GM13976 (cell line): ENCODE measurements at places on chromosomes 6 and 20.

DNA sequence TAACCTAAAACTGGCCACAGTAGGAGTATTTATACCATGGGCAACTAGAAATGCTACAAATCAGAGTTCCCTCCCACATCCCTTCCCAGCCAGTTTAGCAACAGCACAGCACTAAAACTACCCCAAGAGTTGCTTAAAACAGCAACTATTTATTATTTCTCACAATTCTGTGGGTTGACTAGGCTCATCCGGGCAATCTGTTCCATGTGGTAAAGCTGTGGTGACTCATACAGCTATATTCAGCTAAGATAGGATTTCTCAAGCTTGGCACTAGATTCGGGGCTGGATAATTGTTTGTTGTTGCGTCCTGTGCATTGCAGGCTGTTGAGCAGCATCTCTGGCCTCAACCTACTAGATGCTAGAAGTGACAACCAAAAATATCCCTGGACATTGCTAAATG is 8.6 kb upstream of the HECA start:
- no peak for DNase-seq

GRCh38 chr20:63502671-63503172 is 3.8 kb upstream of the EEF1A2 start:
- DNase-seq = no peak

DNA sequence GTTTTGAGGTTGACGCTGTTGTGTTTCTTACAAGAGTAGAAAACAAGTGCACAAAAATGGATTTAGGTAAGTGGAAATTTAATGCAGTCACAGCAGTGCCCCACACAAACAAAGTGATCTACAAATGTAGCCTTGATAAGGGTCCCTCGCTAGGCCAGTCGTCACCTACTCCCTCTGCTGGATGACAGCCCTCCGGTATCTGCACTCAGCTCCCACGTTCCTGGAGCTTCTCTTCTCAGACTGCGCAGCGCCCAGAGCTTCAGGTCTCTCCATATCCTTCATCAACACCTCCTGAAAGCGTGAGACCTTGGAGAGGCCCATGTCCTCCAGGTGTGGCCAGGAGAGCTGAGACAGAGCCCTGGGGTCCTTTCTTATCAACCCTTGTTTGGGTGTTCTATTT is 58.3 kb upstream of the MAP3K4 start:
- no peak for DNase-seq

- DNase-seq = no peak
These were observed 772 bp downstream of the SESN1 start for GRCh38 chr6:109093732-109094415.

DNA sequence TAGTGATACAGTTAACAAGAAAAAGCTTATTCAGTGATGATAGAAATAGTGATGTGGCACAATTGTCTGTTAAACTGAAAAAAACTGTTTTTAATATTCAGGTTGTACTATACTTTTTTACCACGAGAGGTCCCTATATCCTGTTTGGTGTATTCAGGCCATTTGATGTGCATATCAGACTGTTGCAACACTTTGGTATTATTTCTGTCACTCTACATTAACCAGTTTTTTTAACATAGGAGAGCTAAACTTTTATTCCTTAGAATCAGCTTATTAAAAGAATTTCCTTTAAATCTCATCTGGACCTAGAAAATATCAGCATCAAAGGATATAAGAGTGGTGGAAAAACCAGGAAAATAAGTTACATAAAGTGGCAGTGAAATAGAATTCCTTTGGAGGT is 36.8 kb downstream of the TSPYL4 start:
- peak; percentile 6 for DNase-seq

DNA sequence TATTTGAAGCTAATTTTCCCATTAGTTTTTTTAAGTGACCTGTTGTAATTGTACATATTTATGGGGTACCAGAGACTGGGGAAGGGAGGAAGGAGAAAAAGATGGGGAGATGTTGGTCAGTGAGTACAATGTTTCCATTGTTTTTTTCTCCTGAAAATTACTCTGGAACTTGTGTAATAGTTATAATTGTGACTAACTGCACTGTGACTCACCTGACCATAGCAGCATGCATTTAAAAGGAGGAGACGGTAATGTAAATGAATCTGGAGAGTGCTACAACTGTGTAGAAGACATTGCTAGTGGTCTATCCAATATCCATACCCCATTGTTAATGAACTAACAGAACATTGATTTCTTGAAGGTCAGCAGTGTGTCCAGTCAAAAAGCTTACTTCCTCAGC is 133.4 kb downstream of the RFPL4B start:
- DNase-seq = no peak

- no peak for DNase-seq
These were observed 28.3 kb upstream of the ID1 start for GRCh38 chr20:31576751-31577150.

- DNase-seq = no peak
These were observed 414.3 kb downstream of the KIF16B start for GRCh38 chr20:16158976-16159286.

DNA sequence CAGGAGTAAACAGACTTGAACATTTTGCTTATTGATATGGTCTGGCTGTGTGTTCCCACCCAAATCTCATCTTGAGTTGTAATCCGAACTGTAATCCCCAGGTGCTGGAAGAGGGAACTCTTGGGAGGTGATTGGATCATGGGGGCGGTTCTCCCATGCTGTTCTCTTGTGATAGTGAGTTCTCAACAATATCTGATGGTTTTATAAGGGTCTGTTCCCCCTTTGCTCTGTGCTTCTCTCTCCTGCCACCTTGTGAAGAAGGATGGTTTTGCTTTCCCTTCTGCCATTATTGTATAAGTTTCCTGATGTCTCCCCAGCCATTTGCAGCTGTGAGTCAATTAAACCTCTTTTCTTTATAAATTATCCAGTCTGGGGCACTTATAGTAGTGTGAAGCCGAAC is 40.0 kb downstream of the MYLIP start:
- no peak for DNase-seq

DNA sequence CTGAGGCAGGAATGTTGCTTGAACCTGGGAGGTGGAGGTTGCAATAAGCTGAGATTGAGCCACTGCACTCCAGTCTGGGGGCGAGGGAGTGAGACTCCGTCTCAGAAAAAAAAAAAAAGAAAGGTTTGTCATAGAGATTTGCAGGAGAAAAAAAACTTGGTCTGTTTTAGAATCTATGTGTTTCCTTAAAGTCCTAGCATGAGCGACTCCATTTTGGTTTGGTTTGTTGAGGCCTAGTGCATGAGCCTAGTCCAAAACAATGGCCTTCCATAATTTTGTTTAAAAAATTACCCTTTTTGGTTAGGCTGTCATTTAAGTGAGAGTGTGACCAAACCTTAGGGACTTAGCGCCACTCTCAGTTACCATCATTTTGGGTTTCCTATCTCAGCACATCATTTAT is 8.2 kb upstream of the GNMT start:
- no peak for DNase-seq

- DNase-seq = no peak
These were observed 15.6 kb upstream of the RSPO4 start for GRCh38 chr20:1017677-1018076.

- DNase-seq = peak; percentile 84
These were observed at the start of gene HLA-DPB1 for GRCh38 chr6:33075568-33076405. HLA-DPB1 (plus strand) TSS chr6:33075990; CDS start chr6:33076042, 52 bp downstream.

GRCh38 chr20:52948491-52948890 is 23.7 kb upstream of the TSHZ2 start:
- DNase-seq = no peak

DNA sequence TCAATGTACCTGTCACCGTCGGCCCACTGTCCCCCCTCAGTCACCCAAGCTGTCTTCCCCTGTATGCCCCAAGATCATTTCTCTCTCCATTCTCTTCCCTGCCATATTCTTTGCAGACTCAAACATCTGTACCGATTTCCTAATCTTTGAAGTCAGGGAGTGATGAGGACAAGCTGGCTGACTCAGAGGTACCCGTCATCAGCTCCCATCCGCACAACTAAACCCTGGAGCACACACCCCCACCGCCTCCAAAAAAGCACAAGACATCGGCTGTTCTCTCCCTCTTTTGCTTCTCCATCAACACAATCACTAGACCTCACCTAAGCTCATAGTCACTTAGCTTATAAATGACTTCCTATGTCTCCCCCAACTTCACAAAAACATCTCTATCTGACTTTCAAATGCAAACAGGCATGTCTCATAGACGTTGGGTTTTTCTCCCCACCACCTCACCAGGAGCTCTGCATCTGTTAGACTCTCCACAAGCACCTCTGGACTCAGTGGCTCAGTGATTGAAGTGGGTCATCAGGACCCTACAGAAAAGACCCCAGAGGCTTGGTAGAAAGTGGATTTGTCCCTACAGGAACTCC is 11.5 kb upstream of the NFATC2 start:
- no peak for DNase-seq

GRCh38 chr6:107832151-107833056 is 8.3 kb upstream of the SCML4 start:
- DNase-seq = no peak

DNA sequence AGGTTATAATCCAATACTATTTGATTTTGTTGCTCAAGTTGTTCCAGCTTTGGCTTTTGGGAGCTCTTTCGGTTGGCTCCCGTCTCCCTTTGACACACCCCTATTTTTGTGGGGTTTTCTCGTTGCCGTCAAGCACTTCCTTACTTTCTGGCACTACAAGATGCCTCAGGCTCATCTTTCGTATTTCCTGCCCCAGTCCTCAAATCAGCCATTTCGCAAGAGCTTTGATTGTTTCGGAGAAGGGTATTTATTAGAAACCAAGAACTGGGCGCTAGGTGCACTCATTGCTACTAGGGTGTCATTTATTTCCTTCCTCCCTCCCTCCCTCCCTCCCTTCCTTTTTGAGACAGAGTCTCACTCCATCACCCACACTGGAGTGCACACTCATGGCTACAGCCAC is 13.3 kb upstream of the SOX12 start:
- DNase-seq = no peak

DNA sequence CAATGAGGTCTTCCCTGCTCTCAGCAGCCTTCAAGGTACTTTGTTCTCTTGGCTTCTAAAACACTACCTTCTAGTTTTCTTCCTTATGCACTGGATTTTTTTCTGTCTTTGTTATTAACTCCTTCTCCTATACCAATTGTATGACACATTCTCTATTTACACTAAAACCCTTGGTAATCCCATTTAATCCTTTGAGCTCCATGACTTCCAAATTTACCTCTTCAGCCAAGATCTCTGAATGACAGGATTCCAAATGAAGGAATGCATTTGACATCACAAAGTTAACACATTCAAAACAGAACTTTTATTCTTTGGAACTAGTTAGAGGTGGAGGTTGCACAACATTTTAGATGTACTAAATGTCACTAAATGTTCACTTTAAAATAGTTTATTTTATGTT is 86.6 kb upstream of the SAMD5 start:
- DNase-seq = no peak

- no peak for DNase-seq
These were observed 46.1 kb downstream of the MYH7B start for GRCh38 chr20:35001596-35002362.

GRCh38 chr20:48703107-48703506 is 124.7 kb downstream of the PREX1 start:
- DNase-seq = no peak

- no peak for DNase-seq
These were observed 233.3 kb downstream of the SYNDIG1 start for GRCh38 chr20:24702501-24703283.

DNA sequence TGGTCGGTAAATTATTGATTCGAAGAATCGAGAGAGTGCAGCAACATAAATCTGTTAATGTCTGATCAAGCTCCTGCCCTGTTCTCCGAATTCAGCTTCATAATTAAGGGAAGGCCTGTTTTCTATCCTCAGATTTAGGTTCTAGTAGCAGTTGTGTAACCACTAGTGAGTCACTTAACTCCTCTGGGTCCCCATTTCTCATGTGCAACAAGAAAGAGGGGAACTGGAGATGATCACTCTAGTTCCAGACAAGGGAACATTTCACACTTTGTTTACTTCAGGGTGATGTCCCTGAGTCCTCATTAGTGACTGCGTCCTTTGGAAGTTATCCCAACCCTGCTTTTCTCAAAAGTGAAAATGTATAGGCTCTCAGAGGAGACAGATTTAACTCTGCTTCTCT is 68.1 kb upstream of the RNF146 start:
- no peak for DNase-seq

GRCh38 chr6:50843842-50844241 is 25.2 kb downstream of the TFAP2B start:
- peak; percentile 22 for DNase-seq

GRCh38 chr6:38155621-38156204 is 336.2 kb downstream of the ZFAND3 start:
- DNase-seq = no peak

DNA sequence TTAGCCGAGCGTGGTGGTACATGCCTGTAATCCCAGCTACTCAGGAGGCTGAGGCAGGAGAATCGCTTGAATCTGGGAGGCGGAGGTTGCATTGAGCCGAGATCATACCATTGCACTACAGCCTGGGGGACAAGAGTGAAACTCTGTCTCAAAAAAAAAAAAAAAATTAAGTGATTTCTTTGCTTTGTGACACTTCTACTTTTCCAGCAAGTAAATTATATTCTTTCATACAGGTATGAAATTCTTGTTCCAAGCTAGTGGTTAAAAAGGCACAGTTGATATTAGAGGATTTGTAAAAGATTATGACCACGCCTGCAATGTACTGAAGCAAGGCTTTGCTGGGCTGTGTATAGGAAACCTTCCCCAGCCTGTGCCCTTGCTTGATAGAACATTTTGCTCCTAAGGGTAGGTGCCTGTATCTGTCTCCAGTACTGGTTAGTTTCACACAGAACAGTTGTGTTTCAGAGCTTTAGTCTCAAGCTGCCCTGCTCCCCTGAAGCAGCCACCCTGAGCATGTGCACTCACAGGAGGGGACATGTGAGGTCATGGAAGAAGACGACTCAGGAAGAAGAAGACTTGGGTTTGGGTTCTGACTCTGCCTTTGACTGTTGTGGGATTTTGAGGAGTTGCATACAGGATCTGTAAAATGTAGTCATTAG is 10.2 kb downstream of the PTPN1 start:
- no peak for DNase-seq

GRCh38 chr6:158970640-158971275 is 29.2 kb downstream of the RSPH3 start:
- no peak for DNase-seq

DNA sequence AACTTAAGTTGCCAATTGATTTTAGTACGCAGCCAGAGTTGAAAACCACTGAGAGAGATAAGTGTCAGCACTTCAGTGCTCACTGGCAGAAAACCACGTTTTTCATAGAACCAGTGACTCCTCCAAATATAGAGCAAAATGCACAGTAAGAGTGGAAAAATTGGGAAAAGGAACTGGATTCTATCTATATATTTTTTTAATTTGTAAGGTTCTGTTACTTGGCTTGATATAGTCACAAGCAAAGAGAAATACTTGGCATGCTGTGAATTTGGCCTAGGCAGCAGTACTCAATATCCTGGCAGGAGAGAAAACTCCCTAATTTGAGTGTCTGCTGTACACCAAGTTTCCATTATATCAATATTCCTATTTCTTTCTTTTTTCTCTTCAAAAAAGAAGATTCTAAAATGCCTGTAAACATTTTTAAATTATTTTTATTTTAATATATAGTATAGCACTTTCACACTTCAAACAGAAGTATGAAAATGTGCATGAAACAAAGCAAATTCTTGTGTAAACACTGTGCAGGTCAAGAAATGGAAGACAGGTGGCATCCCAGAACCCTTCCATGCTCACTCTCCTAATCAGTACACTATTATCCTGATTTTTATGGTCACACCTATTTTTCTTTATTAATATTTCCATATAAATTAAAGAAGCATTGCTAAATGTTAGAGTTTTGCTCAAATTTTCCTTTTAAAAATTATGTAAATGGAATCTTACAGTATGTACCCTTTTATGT is 561.8 kb upstream of the RNF217 start:
- DNase-seq = no peak

- DNase-seq = no peak
These were observed 47.6 kb upstream of the NOTCH4 start for GRCh38 chr6:32271429-32271828.
